Testis (tissue), 5 donors: ENCODE measurements at places on chromosomes 1 and 21. TPM values are rescaled to one million over a fixed set of nuclear protein-coding genes. Genes with fewer than 3 reads are reported as not detected.
A peak's percentile ranks its signal among the peaks of the same experiment; 100 is the strongest.

DNA sequence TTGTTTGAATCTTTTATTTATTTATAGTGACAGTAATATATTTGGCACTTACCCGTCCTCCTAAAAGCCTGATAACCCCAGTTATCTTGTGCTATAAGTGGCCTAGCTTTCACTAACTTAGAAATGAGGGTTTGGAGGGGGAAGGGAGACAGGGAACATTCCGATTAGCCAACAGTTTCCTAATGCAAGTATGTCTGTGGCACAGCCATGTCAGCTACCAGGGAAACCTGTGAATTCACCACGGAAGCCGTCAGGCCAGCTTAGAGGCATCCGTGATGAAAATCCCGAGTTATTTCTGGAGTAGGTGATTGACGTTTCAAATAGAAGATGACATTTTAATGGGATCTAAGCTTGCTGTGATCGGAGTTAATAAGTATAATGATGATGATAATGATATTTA lies 39.4 kb upstream of the BCL10 start:
- DNase-seq, result no peak

RAB7B gene
- total RNA-seq, result 8.4 TPM

NRAS gene
- total RNA-seq, result 22.8 TPM

PTGFR gene
- total RNA-seq, result 0.79 TPM

C1orf87 gene
- total RNA-seq, result 12.6 TPM

FAM177B gene
- total RNA-seq, result 0.71 TPM

GRCh38 chr1:197614916-197615692 lies 160.2 kb downstream of the DENND1B start:
- peak; percentile 38 for DNase-seq

GRCh38 chr1:20057886-20058420 lies 12.0 kb upstream of the PLA2G5 start:
- no peak for DNase-seq

DNA sequence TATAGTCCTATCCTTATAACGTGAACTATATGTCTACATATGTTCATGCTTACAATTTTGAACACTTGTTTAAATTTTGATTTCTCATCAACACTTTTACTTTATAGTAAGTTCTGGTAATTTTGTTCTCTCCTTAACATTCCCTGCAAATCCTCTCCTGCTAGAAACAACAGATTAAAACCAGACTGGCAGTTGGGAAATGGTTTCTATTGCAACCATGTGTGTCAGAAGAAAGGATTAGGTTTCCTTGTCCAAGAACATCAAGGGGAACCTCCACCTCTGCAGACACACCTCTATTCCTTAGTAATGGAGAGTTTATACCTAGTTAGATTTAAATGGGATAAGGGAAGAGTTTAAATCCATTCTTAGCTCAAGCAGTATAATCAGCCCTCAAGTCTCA lies 3.3 kb upstream of the WARS2 start:
- DNase-seq, result no peak

VN1R5 gene
- total RNA-seq, result not detected

GRCh38 chr1:111204201-111204982 lies 3.9 kb upstream of the DENND2D start:
- DNase-seq, result peak; percentile 46

DNA sequence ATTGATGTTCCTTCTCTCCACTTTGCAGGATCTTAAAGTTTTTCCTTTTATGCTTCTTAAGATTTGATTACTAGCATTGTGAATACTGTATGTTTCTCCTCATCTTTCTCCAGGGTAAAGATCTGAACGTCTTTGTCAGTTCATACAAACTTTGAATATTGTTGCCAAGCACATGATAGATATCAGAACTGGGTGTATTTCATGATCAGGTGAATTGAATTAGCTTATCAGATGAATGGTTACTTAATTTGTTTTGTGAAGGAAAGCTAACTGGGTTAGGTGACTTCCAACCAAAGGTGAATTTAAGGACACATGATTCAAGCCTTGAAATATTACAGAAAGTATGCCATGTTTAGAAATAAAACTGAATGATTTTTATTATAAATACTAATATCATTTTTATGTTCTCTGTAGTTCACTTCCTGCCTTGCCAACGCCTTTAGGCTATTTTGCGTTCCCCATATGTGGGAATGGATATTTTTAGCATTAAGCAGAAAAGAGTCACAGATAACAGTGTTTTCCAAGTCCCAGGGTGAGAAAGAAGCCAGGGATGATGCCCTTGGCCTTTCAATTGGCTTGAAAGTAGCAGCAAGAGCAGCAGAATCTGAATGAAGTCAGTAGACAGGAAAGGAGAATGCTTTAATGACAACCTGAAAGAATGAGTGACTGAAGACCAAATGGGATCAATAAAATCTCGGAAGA lies 752.1 kb downstream of the NCAM2 start:
- DNase-seq, result no peak

DNA sequence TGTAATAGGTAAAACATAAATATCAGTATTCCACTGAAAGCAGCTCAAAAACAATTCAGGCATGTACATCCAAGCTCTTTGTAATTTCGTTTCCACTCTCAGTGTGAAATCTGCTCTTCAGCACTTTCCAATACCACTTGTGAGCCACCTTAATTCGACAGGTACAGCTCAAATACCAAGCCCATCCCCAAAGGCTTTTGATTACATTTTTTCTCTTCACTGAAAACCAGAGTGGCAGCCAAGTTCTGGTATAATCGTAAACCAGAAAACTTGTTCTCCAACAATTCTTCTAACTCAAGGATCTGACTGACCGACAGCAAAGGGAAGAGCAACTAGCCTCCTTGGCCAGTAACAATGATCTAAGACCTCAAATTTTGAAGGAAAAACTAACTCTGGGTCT lies 36.8 kb downstream of the FBXO42 start:
- no peak for DNase-seq
